Stimulated activated CD8-positive, alpha-beta memory T cell treated with anti-CD3 and anti-CD28 coated beads, Interleukin-7, amount 100 ng/mL, for 1 hour (primary cell): ENCODE measurements at places on chromosomes 4 and X.

- DNase-seq = no peak
Observed at GRCh38 chr4:76550966-76551780, 116.1 kb downstream of the SHROOM3 start.

DNA sequence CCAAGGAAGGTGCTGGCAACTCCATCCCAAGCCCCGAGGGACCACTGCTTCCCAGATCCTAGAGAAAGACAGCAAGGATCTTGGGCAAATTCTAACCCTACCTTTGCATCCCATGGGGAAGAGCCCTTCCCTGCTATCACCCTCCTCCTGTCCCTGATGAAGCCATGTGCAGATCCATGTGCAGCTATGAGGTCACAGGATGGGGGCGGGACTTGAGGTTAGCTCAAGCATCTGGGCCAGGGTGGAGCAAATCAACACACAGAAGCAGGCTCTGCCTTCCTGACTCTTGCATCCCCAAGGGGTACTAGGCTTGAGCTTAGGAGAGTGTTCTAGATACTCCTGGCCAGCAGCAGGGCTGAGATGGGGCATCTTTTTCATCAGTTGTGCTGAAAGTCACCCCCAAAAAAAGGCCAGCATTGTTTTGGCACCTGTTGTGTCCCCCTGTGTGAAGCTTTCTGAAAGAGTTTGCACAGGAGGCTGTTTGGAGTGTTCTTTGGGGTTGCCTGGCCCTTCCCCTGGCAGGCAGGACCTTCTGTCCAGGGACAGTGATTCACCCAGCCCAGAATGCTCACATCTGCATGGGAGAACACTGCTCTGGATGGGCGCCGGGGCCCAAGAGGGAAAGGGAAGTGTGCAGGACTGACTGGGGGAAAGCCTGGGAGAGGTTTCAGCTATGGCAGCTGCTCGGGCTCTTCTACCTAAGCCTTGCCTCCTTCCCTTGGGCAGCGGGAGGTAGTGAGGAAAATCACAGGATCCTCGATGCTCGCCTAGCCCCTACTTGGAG, 50.8 kb downstream of the PRPS1 start:
- DNase-seq = no peak

DNA sequence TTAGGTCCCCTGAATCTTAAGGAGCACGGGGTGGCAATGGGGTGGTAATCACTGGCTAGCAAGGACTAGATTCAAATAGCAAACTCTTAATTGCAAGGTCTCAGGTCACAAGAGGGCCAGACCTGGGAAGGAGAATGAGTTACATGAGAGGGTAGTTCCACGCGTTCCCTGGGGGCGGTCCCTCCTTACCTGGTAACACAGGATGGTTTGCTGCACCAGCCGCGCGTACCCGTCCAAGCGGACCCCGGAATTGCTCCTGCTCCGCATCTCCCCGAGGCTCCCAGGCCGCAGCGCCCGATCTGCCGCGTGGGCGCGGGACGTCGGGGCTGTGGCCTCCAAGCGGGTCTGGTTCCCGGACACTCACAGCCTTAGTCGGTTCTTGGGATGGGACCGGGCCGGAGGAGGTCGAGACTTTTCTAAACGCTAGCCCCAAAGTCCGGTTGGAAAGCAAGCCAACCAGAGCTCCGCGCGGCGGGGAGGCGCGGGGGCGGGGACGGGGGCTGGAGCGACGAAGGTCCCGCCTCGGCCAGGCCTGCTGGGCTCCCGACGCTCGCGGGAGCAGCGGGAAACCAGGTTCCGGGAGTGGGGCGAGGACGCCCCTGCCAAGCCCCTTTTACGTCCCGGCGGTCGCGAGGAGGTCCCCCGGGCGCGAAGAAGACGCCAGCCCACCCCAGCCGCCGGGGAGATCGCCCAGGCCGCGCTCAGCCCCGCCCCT, at the start of gene PHKA2:
Gene PHKA2, minus strand, starts transcription at position 449 of the 715 bp plus-strand sequence. Its CDS starts 182 bp downstream, at position 267.
- DNase-seq = no peak

GRCh38 chr4:74055096-74055495, 16.6 kb upstream of the CXCL3 start:
- DNase-seq = no peak

GRCh38 chr4:165207016-165207430, 338 bp upstream of the KLHL2 start:
- no peak for DNase-seq
